Fibroblast of skin of scalp (primary cell): ENCODE measurements at places on chromosomes 2 and 18.
A peak's percentile ranks its signal among the peaks of the same experiment; 100 is the strongest.

- DNase-seq = no peak
Measured at GRCh38 chr18:12102136-12102842, 8.6 kb downstream of the ANKRD62 start.

DNA sequence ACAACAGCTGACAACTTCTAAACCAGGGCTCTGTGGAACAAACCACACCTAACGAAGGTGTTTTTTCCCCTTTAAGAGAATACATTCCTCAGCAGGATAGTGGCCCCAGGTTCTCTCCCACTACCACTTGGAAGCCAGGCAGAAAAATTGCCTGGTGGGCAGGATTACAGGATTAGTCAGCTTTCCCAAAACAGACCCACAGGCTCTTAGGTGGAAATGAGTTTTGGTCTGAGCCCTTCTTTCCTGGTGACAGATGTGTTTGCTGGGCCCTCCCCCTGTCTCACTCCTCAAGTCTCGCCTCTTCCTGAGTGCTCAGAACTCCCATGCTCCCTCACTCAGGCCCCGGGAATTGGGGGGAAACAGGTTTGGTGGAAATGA, 139.4 kb upstream of the HAAO start:
- no peak for DNase-seq

DNA sequence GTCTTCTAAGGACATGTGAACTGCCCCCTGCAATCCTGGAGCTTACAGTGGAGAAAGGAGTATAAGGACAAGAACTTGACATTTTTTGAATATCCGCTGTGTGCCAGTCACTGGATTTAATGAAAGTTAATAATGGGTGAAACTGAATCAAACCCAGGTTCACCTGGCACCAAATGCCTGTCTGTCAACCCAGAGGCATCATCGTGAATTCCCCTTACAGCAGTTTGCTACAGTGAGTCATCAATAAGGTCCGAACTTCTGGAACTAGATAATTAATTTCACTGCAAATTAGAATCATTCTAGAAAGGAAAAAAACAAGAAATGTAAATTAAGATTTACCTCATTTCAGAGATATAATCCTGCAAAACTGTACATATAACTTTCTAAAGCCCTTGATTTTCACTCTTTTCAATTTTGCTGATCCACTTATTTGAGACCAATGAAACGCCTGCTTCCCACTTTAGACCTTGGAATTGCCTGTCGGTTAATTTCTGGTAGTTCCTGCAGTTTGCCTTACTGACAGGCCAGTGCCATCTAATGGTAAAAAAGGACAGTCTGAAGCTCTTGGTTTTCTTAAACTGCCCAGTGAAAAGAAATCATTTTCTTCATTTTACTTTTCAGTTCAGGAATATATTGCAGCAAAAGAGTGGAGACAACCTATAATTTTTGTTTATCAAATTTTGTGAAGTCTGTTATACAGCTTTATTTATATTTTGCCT, 8.2 kb downstream of the DSG2 start:
- DNase-seq = peak; percentile 4

GRCh38 chr2:96913117-96913397, 43.2 kb upstream of the SEMA4C start:
- DNase-seq = no peak

DNA sequence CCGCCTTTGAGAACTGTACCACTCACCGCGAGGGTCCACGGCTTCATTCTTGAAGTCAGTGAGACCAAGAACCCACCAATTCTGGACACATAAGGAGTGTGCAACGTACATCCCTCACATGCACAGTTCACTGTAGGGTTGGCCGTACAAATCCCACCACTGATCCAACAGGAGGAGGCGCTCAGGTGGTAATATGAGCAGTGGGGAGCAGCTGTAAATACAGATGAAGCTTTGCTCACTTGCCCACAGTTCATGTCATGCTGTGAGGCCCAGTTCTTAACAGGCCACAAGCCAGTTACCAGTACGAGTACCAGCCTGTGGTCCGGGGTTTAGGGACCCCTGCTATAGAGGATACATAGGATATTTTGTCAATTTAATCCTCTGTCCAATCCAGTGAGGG, 54.4 kb downstream of the CYP1B1 start:
- DNase-seq = no peak

GRCh38 chr18:63074981-63075404, 244.6 kb downstream of the BCL2 start:
- DNase-seq = peak; percentile 61

DNA sequence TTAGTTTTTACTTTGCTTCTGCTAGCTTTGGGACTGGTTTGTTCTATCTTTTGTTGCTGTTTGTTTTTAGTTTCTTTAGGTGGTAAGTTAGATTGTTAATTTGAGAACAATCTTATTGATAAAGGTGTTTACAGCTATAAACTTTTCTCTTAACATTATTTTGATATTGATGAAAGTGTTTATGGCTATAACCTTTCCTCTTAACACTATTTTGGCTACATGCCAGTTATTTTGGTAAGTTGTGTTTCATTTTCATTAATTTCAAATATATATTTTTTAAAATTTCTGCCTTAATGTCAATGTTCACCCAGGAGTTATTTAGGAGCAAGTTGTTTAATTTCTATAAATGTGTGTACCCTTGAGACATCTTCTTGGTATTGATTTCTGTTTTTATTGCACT, 229.6 kb upstream of the SYT4 start:
- no peak for DNase-seq

- DNase-seq = no peak
Measured at GRCh38 chr2:232196802-232197201, 181.7 kb upstream of the ALPP start.

DNA sequence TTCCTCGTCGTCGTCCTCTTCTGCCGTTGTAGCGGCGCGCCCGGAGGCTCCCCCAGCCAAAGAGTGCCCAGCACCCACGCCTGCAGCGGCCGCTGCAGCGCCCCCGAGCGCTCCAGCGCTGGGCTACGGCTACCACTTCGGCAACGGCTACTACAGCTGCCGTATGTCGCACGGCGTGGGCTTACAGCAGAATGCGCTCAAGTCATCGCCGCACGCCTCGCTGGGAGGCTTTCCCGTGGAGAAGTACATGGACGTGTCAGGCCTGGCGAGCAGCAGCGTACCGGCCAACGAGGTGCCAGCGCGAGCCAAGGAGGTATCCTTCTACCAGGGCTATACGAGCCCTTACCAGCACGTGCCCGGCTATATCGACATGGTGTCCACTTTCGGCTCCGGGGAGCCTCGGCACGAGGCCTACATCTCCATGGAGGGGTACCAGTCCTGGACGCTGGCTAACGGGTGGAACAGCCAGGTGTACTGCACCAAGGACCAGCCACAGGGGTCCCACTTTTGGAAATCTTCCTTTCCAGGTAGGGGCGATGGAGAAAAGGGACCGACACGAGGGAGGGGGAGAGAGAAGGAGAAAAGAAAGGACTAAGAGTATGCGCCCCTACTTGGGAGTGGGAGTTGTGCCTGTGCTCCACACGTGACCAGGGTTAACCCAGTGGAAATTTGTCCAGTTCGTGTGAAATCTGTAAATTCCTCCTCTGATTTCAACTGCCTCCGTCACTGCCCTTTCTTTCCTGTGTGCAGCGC, 800 bp downstream of the HOXD13 start:
- DNase-seq = no peak

DNA sequence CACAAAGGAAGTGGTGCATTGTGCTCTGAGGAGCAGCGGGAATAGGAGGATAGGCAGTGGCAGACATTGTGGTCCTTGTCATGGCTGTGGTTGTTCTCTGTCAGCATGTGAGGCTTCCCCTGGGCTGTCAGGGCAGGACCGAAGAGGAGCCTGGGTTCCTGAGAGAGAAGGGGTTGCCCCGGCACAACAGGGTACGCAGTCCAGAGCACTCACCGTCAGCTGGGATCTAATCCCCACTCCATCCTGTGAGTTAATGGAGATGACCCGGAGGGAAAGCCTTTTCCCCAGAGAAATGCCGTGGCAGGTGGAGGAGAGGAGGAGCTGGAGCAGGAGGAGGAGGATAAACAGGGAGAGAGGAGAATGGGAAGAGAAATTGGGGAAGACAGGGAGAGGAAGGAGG, 396.7 kb upstream of the HS6ST1 start:
- no peak for DNase-seq

DNA sequence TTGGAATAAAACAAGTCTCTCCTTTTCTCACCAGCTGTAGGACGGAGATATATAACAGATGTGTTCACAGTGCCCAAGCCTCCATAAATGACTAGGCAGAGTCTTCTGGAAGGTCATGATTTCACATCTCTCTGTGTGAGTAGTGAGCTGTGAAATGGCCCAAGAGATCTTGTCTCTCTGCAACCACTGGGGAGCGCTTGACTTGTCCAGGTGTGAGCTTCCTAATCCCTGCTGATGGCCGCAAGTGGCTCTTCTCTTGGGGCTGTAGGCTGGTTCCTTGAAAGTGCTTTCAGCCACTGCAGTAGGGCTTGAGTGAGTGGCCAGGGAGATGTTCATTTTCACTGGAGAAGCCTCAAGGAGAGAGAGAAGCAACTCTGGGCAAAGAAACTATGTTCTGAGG, 38.1 kb upstream of the OTOS start:
- DNase-seq = no peak

DNA sequence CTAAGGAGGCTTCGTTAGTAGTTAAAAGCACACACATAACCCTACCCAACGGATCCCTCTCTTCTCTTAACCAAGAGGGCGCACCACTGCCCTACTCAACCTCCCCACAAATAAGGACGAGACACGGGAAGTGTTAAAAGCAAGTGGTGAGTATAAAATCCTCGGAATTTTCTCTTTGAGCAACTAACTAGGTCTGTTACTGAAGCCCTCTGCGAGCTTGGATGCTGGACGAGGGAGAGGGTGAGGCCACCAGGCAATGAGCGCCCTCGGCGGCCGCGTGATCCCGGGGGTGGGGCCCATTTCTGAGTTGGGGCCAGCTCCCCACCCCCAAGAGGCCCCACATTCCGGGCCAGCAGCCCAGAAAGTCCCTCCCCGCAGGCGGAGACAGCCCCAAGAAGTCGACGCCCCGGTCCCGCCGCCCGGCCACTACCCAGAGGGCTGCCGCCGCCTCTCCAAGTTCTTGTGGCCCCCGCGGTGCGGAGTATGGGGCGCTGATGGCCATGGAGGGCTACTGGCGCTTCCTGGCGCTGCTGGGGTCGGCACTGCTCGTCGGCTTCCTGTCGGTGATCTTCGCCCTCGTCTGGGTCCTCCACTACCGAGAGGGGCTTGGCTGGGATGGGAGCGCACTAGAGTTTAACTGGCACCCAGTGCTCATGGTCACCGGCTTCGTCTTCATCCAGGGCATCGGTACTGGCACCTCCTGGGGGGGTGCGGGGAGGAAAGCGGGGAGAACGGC, at the start of gene CYBRD1:
Gene CYBRD1, plus strand, starts transcription at position 423 of the 736 bp plus-strand sequence. Its CDS starts 72 bp downstream, at position 495.
- DNase-seq = peak; percentile 91

GRCh38 chr2:168552450-168552856, 96.4 kb downstream of the CERS6 start:
- DNase-seq = no peak

DNA sequence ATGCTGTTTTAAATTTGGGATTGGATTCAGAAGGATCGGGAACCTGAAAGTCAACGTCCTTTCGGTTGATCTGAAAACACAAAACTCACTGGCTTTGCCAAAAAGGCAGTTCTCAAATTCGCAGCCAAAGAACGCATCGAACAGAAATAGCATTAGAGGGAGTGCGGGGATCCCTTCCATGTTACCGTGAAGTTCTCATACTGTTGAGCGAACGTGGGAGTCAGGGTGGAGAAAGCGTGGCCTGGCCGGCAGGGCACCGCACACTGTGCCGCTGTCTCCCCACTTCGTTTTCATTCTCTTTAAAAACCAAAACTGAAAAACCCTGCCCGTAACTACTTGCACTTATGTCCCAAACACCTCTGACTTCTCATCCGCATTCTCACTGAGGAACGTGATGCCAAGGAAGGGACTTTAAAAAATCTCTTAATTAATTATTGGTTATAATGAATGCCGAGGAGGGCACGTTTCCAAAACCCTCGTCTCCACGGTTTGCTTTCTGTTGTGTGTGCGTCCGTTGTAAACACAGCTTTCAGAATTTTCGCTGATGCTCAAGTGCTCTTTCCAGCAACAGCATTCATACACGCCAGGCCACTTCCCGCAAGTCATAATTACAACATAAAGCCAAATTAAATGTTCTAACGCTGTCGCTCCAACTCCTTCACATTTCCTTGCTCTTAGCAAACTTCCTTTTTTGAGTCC, 60.9 kb upstream of the TWIST2 start:
- peak; percentile 31 for DNase-seq

GRCh38 chr2:176830362-176830761, 382.2 kb upstream of the HNRNPA3 start:
- DNase-seq = peak; percentile 9

DNA sequence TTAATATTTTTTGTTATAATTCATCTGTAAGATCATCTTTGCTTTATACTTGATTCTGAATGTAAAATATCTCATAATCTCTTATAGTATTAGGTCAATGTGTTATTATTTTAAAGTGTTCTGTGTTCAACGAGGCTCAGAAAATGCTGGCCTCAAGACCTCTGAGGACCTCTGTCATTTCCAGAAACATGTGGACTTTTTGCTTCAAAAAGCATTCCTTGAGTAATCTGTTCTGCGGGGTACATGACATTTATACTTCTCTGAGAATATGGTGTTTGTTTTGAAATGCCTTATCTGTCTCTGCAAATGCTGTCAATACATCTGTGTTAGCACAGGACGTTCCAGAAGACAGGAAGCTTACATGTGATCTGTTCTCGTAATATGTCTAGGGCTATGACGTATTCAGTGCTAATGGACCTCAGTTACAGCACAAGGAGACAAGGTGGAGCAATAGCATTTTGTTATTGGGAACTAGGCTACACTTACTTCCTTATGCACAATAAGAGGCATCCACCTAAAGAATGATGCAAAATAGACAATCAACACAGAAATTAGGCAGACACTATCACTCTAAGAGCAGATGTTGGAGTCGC, 37.6 kb upstream of the IL1RL1 start:
- DNase-seq = no peak

DNA sequence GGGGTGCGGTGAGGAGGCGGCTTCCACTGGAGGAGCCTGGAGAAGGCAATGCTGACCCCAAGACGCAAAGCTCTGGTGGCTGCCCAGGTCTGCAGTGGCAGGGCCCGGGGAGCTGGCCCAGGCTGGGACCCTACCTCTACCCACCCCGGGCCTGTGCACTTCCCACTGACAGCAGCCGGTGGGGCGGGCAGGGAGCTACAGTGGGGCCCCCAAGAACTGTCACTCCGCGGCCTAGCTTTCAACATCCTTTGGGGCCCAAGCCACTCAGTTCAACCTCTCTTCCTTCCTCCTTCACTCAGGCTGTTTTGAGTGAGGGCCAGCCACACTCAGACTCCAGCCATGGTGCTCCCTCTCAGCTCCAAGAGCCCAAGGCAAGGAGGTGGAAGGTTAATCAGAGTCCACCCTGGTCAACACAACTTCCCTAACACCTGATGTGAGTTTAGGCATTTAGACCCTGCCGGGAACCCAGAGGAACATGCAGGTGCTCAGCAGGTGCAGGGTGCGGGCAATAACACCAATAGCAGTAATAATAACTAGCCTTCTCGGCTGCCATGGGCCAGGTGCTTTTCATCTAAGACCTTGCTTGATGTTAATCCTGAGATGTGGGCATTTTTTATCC, 93.6 kb downstream of the ZFP36L2 start:
- DNase-seq = no peak

GRCh38 chr18:9530226-9531009, 55.1 kb downstream of the RALBP1 start:
- DNase-seq = no peak
